ENCODE measurements at places on chromosomes 12 and 14.

- H3K27ac ChIP-seq: no peak overlapping the region
- no peak overlapping the region for H3K4me3 ChIP-seq
- peaks cover 5% of the 10 kb centered on the region for H3K4me1 ChIP-seq
Observed at GRCh38 chr12:1832801-1833595, 12.6 kb downstream of the LRTM2 start.

DNA sequence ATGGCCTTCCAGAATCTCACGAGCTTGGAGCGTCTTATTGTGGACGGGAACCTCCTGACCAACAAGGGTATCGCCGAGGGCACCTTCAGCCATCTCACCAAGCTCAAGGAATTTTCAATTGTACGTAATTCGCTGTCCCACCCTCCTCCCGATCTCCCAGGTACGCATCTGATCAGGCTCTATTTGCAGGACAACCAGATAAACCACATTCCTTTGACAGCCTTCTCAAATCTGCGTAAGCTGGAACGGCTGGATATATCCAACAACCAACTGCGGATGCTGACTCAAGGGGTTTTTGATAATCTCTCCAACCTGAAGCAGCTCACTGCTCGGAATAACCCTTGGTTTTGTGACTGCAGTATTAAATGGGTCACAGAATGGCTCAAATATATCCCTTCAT is 92.2 kb downstream of the FLRT2 start:
- H3K27me3 ChIP-seq: no peaks in the 10 kb centered on the region
- no peak for DNase-seq
- H3K36me3 ChIP-seq: peaks cover 44% of the 10 kb centered on the region
- H3K4me1 ChIP-seq: peaks cover 16% of the 10 kb centered on the region
- H3K27ac ChIP-seq: no peak overlapping the region
- H3K4me3 ChIP-seq: no peak overlapping the region

DNA sequence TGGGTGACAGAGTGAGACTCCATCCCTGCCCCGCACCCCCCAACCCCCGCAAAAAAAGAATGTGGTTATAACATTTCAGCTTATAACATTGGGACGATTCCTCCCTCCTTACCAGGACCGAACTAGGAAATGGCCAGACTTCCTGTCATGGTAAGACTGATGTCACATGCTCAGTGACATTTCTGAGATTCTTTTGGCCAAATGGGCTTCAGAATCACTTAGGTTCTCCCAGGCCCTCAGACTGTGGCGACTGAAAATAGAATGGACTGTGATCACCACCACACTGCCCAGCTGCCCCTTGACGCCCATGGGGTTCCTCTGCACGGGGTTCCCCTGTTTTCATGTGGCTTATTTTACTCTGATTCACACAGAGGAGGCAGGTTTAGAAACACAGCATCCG is 115.0 kb upstream of the EVL start:
- H3K36me3 ChIP-seq: no peaks in the 10 kb centered on the region
- H3K27ac ChIP-seq: no peak overlapping the region
- no peak for DNase-seq
- no peaks in the 10 kb centered on the region for H3K27me3 ChIP-seq
- peaks cover 9% of the 10 kb centered on the region for H3K4me1 ChIP-seq

DNA sequence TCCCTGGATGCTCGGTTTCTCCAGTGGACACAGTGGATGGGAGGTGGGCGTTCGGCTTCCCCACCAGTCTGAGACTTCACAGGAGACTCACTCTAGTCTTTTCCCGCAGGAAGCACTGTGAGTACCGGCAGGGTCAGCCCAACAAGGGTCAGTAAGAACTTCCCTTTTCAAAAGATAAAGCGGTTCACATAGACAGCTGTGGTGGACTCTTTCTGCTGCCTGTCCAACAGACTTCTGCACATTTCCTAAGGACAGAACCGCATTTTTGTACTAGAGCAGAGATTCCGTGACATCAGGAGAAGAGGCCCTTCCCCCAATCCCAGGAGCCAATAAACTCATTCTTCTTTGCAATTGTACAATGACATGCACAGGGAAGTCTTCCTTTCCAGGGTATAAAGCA is 10.4 kb downstream of the LTBR start:
- no peaks in the 10 kb centered on the region for H3K27me3 ChIP-seq
- no peak overlapping the region for H3K4me3 ChIP-seq
- H3K27ac ChIP-seq: no peak overlapping the region

DNA sequence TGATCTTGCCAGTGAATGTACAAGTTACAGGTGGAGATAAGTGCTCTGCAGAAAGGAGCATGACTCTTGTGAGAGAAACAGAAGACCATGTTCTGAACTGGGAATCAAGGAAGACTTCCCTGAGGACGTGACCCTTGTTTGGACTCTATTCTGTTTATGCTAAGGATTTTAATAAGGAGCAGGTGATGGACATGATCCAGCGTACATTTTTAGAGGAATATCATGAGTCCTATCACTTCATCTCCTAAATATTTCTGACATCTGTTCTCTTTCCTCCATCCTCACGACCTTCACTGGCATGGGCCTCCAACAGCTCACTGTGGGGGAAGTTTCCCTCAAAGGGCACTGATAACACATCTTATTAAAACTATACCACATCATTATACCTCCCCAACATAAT is 7.9 kb upstream of the SLC38A1 start:
- no peaks in the 10 kb centered on the region for H3K27me3 ChIP-seq
- no peak overlapping the region for H3K4me3 ChIP-seq
- no peak for DNase-seq
- no peaks in the 10 kb centered on the region for H3K36me3 ChIP-seq
- no peaks in the 10 kb centered on the region for H3K4me1 ChIP-seq
- H3K27ac ChIP-seq: no peak overlapping the region

DNA sequence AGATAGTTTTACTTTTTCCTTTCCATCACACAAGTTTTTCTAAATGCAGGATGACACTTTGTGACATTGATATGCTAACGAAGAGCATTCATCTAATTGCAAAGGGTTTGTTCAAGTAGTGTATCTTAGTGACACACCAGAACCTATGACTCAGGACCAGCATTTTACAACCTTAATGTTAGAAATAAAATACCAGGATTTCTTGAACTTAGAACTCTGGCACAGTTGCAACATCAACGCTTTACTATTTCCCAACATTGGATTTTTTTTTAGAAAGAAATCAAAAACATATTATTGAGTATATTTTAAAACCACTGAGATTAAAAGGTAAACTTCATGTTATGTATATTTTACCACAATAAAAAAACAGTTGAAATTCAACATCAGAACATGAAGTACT is 17.9 kb upstream of the PLEKHG6 start:
- H3K36me3 ChIP-seq: no peaks in the 10 kb centered on the region
- no peak overlapping the region for H3K4me3 ChIP-seq
- no peaks in the 10 kb centered on the region for H3K4me1 ChIP-seq
- H3K27ac ChIP-seq: no peak overlapping the region
- no peak for DNase-seq

DNA sequence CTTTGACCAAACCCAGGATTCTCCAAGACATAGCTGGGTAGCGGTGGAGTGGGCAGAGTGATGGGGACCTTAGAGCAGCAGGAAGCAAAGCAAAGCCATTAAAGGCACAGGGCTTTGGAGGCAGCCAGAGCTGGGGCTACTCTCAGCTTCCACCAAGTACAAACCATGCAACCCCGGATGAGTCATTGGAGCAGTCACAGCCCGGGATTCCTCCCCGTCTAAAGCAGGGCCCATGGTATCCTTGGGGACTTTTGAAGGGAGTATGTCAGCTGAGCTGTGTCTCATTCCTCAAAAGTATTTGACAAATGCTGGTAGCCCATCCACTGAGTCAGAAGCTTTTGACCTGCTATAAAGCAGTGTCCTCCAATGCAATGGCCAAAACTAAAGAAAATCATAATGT is 9.7 kb upstream of the IFI27 start:
- H3K4me3 ChIP-seq: no peak overlapping the region
- no peaks in the 10 kb centered on the region for H3K36me3 ChIP-seq
- no peaks in the 10 kb centered on the region for H3K27me3 ChIP-seq
- no peaks in the 10 kb centered on the region for H3K4me1 ChIP-seq

DNA sequence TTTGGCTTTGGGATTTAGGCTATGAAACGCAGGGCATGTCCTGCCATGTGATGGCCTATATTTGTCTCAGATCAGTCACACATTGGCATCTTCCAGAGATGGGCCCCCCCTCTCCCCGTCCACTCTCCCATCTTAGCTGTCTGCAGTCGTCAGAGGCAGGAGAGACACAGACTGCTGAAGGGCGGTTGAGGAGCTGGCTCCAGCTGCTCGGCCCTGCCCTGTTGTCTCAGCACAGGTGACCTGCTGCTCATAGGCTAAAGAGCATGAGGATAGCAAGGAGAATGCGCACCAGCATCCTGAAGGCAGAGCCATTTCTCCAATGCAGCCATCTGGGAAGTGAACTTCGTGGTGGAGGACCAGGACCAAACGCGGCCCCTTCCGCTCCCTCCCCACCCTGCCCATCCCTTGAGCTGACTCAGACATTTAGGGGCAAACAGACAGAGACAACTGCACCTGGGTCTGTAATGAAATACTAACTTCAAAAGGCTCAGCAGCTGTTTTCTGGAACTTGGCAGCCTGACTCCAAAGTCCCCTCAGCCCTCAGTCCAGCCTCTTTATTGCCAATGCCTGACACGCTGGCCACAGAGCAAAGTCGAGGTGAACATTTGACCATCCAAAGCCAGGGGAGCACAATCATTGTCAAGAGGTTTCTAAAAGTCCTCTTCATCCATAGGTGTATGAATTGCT is 22.3 kb downstream of the FZD10 start:
- no peaks in the 10 kb centered on the region for H3K4me1 ChIP-seq
- no peak for DNase-seq
- H3K36me3 ChIP-seq: no peaks in the 10 kb centered on the region

- no peak for DNase-seq
- H3K4me3 ChIP-seq: peak overlapping the region; percentile 28
- peaks cover 28% of the 10 kb centered on the region for H3K4me1 ChIP-seq
- no peaks in the 10 kb centered on the region for H3K36me3 ChIP-seq
- H3K27me3 ChIP-seq: no peaks in the 10 kb centered on the region
Observed at GRCh38 chr14:69615121-69615495, 3.7 kb downstream of the SUSD6 start.

- H3K27ac ChIP-seq: no peak overlapping the region
- no peaks in the 10 kb centered on the region for H3K36me3 ChIP-seq
- DNase-seq: no peak
- H3K27me3 ChIP-seq: no peaks in the 10 kb centered on the region
Observed at GRCh38 chr12:64566831-64567517, 43.3 kb upstream of the RASSF3 start.

GRCh38 chr14:33709283-33709682 is 241.6 kb downstream of the EGLN3 start:
- H3K4me1 ChIP-seq: no peaks in the 10 kb centered on the region
- no peaks in the 10 kb centered on the region for H3K36me3 ChIP-seq
- H3K27ac ChIP-seq: no peak overlapping the region
- DNase-seq: no peak
- no peak overlapping the region for H3K4me3 ChIP-seq

DNA sequence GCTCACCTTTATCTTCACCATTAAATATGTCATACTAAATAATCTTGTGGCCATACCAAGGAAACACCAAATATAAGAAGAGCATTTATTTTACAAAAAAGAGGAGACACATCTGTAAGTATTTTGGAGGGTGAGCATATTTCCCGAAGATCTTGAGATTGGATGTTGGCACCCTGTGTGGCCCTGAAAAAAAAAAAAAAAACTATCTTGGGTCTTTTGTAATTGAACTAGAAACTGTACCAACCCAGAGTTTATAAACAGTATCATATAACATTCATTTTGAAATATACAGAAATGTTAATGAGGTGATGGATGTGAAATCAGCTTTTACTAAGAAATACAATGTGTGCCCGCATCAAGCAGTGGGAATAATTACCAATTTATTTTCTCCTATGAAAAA is 104.0 kb upstream of the FRMD6 start:
- no peaks in the 10 kb centered on the region for H3K4me1 ChIP-seq
- no peaks in the 10 kb centered on the region for H3K36me3 ChIP-seq
- no peak for DNase-seq
- H3K27ac ChIP-seq: no peak overlapping the region
- H3K27me3 ChIP-seq: no peaks in the 10 kb centered on the region
- no peak overlapping the region for H3K4me3 ChIP-seq

GRCh38 chr14:43005807-43006206 is 1399.1 kb downstream of the LRFN5 start:
- no peak overlapping the region for H3K4me3 ChIP-seq
- peak; percentile 27 for DNase-seq
- no peak overlapping the region for H3K27ac ChIP-seq
- no peaks in the 10 kb centered on the region for H3K4me1 ChIP-seq
- H3K36me3 ChIP-seq: no peaks in the 10 kb centered on the region

GRCh38 chr12:46950094-46950493 is 124.3 kb upstream of the SLC38A4 start:
- no peak overlapping the region for H3K4me3 ChIP-seq
- peak overlapping the region; percentile 68 for H3K27ac ChIP-seq
- peaks cover 34% of the 10 kb centered on the region for H3K4me1 ChIP-seq
- DNase-seq: peak; percentile 40

GRCh38 chr12:58443981-58444371 is 476.3 kb downstream of the LRIG3 start:
- H3K27me3 ChIP-seq: no peaks in the 10 kb centered on the region
- H3K36me3 ChIP-seq: no peaks in the 10 kb centered on the region
- no peak overlapping the region for H3K27ac ChIP-seq
- no peaks in the 10 kb centered on the region for H3K4me1 ChIP-seq
- H3K4me3 ChIP-seq: no peak overlapping the region

- no peak overlapping the region for H3K4me3 ChIP-seq
- H3K36me3 ChIP-seq: no peaks in the 10 kb centered on the region
- H3K27ac ChIP-seq: no peak overlapping the region
- no peaks in the 10 kb centered on the region for H3K27me3 ChIP-seq
- peak; percentile 52 for DNase-seq
Observed at GRCh38 chr14:54814076-54814475, 88.5 kb downstream of the GCH1 start.

GRCh38 chr14:38755036-38755435 is 348.0 kb downstream of the SEC23A start:
- H3K36me3 ChIP-seq: no peaks in the 10 kb centered on the region
- no peak overlapping the region for H3K27ac ChIP-seq
- no peaks in the 10 kb centered on the region for H3K4me1 ChIP-seq
- DNase-seq: no peak
- H3K27me3 ChIP-seq: no peaks in the 10 kb centered on the region

GRCh38 chr12:58138424-58138823 is 197.1 kb downstream of the ATP23 start:
- no peak overlapping the region for H3K27ac ChIP-seq
- no peaks in the 10 kb centered on the region for H3K36me3 ChIP-seq
- H3K4me3 ChIP-seq: no peak overlapping the region
